Activated T-cell treated with anti-CD3 and anti-CD28 coated beads, Interleukin-2, amount 50 U/mL, for 4 hours (primary cell): ENCODE measurements at places on chromosomes 1 and 21. TPM values are rescaled to one million over a fixed set of nuclear protein-coding genes. Genes with fewer than 3 reads are reported as not detected.

- no peak for DNase-seq
Observed at GRCh38 chr1:25036117-25036546, 106.1 kb upstream of the RUNX3 start.

DNA sequence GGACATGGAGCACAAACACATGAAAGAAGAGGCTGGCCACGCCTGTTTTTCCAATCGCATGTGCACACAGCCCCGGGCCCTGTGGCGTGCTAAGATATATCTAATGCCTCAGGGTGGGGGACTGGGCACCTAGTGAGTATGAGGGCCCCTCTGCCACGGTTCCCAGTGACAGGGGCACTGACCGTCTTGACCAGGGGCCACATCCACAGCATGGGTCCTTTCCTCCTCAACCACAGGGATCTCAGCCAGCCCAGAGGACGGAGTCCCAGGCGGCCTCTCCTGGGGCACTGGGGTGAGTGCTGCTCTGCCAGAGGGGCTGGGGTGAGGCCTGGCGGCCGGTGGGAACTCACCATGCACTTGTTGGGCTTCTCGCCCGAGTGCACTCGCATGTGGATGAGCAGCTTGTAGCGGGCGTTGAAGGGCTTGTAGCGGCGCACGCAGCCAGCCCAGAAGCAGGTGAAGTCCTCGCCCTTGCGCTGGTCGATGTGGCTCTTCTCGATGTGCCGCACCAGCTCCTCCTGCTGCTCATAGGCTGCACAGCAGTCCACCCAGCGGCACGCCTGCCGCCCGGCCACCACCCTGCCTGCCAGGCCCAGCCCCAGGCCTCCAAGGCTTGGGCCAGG lies 134.7 kb downstream of the DMRTB1 start:
- DNase-seq = no peak

DNA sequence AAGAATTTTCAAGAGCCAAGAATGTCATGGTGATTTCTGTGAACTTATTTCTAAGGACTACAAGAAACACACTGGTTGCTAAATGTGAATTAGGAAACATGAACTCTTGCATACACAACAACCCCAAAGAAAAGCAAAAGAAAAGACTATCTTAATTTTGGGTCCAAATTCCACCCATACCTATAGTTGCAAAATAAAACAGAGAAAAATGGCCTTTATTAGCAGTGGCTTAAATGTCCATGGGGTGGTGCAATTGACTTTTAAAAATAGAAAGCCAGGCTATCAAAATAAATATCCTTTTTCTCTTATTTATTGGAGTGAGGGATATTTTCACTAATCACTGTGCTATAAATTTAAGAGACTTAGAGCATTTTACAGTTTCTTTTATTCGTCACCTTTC lies 80.9 kb upstream of the DPYD start:
- DNase-seq = no peak

- DNase-seq = no peak
Observed at GRCh38 chr1:43533584-43533983, 2.9 kb downstream of the PTPRF start.

- no peak for DNase-seq
Observed at GRCh38 chr1:109056064-109056463, 14.2 kb upstream of the WDR47 start.

DNA sequence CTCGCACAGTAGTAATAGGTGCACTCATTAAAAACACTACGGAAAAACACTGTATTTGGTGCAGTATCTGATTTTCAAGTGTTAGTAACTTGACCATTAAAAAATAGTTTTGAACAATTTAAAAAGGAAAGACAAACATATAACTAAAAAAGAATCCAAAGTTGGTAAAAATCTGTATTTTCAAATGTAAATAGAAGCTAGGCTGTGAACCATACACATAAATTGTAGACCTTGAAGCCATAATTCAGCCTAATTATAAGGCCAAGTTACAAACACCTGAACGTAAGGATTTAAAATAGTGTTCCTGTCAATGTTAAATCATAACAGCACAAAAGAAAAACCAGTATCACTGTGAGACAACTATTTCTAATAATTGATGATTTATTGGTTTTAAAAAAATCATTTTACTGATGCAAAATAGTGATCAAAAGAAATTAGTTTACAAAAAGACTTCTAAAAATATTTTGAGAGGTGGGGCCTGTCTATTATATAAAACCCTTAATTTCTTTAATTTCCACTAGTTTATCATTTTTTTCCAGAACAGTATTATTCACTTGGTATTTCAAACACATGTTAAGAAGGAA lies 4.5 kb downstream of the IRF2BP2 start:
- no peak for DNase-seq

The ZDHHC18 gene
- 66.1 TPM for total RNA-seq
